ENCODE measurements at places on chromosomes 6 and 20.

DNA sequence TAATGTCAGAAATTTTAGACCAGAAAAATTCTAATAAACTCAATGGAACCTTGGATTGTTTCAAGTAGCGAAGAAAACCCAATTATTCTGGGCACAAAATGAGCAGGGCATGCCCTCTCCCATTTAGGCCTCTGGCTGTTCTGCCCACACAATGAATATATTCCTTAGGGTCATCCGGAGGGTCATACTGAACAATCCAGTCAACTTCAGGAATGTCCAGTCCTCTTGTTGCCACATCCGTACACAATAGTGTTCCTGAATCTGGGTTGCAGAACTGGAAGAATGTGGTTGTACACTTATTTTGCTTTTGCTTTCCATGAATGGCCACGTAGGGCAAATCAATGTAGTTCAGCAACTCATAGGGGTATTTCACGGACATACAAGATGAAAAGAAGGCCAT lies 23.4 kb upstream of the RNF144B start:
- no peak for DNase-seq

GRCh38 chr6:43269273-43270007 lies 26.2 kb downstream of the TTBK1 start:
- no peak for DNase-seq

- DNase-seq, result no peak
Measured at GRCh38 chr20:58071991-58072390, 156.5 kb downstream of the ANKRD60 start.

GRCh38 chr20:58242824-58243223 lies 14.4 kb upstream of the ANKRD60 start:
- DNase-seq, result no peak

GRCh38 chr6:83770910-83771309 lies 62.0 kb upstream of the SNAP91 start:
- DNase-seq, result no peak

DNA sequence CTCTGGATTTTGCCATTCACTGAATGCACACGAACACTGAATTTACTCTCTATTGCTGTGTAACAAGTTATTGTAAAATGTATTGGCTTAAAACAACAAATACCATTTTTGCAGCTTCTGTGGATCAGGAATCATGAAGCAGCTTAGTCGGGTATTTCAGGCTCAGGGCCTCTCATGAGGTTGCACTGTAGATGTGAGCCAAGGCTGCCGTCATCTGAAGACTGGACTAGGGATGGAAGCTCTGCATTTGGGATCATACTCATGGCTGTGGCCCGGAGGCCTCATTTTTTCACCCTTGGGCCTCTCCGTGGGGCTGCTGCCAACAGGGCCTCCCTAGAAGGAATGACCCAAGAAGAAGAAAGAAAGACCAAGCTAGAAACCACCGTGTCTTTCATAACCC lies 492.4 kb upstream of the CDH4 start:
- DNase-seq, result no peak

GRCh38 chr6:28462401-28462800 lies 19.1 kb upstream of the ZSCAN23 start:
- no peak for DNase-seq

DNA sequence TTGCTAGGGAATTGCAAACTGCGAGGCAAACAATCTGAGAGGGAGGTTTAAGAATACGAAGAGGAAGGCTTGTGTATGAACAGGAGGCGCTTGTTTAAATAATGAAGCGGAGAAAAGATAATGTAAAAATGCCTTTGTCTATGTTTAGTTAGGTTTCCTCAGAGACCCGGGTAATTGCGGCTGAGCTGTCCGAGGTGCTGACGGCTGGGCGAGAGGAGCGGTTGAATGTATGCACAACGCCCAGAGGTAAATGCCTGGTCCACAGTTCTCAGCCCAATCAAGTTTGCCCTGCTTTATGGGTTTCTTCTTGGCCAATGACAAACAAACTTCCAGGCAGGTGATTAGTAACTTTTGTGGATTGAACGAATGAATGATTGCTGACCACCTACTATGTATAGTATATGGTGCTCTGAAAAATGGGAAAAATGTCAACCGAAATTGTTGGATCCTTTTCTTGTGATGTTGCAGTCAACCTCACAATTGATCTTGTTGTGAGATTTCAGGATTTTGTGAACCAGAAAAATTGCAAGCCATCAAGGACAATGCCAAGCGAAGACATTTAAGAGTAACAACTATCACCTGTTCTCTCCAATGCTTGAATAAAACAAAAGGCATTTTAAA lies 38.3 kb upstream of the SLC32A1 start:
- peak; percentile 83 for DNase-seq

GRCh38 chr20:40704828-40705227 lies 15.8 kb upstream of the MAFB start:
- no peak for DNase-seq

- DNase-seq, result no peak
Measured at GRCh38 chr20:55140631-55141030, 665.2 kb downstream of the DOK5 start.

DNA sequence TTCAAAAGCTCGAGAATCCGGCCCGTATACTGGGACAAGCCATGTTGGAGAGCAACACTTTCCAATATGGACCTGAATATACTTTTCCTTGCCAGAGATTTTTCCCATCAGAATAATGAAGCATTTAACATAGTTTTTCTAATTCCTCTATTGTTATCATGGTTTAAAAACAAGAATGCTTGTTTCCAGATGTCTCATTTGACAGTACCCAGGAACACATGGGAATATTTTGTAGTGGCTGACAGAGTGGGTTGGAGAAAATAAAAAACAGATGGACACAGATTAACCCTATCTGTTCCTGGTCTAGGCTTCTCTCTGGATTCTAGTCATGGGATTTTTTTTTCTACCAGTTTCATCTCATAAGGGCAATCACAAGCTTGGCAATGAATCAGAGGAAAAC lies 164.8 kb upstream of the CEP162 start:
- DNase-seq, result no peak

- DNase-seq, result peak; percentile 84
Measured at GRCh38 chr20:44212792-44213191, 2.2 kb upstream of the OSER1 start.
